ENCODE measurements at places on chromosomes 2 and 18.

- DNase-seq, result peak; percentile 70
Measured at GRCh38 chr2:238158509-238159070, at the start of gene ERFE. ERFE (plus strand) TSS chr2:238158970; CDS start chr2:238159008, 38 bp downstream.

DNA sequence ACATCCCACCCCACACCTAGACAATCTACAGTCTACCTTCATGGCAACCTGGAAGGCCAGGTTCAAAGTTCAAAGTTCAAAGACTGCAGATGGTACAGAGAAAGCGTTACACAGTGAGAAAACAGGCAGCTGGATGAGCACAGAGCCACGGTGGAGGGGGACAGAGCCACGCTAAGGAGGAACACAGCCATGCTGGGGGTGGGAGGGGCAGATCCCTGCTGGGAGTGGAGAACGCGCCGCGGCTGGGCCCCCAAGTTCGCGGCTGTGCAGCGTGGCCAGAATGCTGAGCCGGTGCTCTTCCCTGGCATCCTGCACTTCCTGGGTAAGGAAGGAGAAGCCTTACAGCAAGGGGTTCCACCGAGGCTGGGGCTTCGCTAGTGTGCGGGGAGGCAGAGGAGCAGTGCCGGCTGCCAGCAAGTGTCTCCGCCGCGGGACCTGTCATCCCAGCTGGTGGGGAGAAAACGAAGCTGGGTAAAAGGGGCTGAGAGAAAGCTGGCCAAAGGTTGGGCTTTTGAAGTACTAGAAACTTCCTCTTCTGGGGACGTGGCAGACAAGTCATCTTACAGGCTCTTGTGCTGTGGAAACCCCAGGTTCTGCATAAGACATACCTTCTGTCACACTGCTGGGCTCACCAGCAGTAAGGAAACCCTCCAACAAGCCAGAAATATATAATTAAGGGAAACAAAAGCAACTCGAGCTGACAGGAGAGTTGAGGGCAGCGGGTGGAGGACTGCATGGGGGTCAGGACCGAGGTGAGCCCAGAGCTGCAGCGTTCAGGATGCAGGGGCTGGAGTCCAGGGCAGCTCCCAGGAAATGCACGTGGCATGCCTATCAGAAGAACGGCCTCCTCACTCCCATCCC lies 115.5 kb downstream of the HDAC4 start:
- DNase-seq, result no peak

- peak; percentile 26 for DNase-seq
Measured at GRCh38 chr2:47373747-47374146, 29.2 kb upstream of the MSH2 start.

DNA sequence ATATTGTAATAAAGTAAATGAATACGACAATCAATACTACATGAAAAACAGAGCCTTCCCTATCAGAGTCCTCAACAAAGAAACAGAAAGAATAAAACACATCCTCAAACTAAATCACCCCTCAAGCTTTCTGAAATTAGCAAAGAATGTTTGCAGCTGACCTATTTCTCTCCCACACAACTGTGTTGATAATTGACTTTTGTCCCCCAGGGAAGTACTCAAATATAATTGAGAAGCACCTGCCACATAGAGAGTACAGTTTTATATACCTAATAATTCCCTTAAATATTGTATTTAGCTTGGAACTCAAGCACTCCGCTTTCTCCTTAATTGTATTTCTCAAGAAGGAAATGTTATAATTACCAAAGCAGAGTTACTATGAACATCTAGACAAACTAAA lies 12.6 kb downstream of the CACNB4 start:
- no peak for DNase-seq

DNA sequence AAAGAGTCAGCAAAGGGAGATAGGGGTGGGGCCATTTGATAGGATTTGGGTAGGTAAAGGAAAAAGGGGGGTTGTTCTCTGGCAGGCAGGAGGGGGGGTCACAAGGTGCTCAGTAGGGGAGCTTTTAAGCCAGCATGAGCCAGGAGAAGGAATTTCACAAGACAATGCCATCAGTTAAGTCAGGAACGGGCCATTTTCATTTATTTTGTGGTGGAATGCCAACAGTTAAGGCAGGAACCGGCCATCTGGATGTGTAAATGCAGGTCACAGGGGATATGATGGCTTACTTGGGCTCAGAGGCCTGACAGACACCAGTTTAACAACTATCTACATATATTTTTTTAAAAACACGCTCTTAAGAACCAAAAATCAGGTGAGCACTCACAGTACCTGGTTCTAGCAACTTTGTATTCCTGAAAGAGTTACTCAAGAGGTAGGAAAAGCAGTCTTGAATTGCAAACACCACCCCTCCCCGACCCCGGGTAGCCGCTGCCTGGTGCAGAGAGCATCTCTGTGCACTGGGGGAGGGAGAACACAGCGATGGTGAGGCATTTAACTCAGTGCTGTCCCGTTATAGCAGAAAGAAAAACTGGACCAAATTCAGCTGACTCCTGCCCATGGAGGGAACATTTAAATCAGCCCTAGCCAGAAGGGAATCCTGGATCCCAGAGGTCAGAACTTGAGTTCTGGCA lies 414.5 kb upstream of the KLHL29 start:
- DNase-seq, result no peak

DNA sequence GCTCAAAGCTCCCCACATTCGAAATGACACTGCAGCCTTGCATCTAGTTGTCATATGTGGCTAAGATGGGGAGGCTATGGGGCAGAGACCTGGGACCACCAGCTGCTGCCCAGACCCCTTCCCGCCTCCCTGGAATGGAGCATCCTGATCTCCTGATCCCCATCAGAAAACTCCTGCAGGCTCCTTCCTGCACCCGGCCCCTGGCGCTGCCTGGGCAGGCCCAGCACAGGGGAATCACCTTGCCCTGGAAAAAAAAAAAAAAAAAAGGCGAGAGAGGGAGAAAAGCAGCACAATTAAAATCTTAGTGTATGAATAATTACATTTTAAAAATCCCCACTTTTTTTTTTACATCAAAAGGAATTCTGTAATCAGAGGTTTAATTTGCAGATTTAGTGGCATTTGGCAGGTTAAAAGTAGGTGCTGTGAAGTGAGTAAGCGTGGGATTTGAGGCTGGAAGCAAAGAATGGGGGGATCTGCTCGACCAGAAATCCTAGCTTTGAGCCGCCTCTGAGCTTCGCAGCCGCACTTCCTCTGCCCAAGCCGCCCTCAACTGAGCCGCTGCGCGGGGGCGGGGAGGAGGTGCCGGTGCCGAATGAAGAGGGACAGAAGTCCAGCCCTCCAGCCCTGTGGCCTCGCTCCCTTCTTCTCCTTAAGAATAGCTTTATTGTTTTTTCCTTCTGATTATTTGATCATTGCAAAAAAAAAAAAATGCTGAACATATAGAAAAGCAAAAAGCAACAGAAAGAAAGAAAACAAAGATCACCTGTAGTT lies 30.0 kb downstream of the THNSL2 start:
- peak; percentile 12 for DNase-seq

- peak; percentile 53 for DNase-seq
Measured at GRCh38 chr18:31977270-31977872, 34.4 kb upstream of the TRAPPC8 start.

GRCh38 chr2:99374747-99375146 lies 37.6 kb downstream of the EIF5B start:
- no peak for DNase-seq

DNA sequence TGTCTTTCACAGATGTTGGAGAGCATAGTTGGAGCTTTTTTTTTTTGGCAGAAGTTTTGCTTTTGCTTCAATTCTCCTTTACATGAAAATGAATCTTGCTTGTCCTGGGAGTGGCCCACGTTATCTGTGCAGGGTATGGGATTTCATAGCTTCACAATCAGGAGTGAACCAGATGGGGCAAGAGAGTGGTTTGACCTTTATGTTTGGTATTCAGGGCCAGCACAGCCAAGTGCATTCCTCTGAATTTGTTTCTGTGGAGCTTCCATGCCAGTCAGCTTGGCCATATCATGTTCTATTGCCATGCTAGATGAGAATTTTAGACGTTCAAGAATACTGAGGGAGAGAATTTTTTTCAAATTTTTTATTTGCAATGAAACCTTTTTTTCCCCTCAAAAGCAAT lies 116.6 kb downstream of the PRPF40A start:
- DNase-seq, result peak; percentile 66

GRCh38 chr2:179265082-179265510 lies 464 bp upstream of the SESTD1 start:
- DNase-seq, result no peak

DNA sequence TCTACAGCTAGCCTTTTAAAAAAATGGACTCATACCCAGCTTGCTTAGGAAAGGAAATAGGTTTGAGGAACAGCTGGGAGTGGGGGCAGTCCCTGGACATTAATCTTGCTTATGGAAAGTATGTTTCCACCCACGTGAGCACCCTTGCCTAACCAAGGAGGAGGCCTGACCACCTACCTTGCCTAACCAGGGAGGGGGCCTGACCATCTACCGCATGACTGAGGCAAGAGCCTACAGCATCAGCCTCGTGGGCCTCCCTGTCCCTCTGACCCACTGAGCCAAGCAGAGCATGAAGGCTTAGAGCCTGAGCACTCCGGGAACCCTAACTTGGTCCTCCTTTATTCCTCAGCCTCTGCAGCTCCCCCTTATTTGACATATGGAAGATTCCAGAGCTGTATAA lies 20.2 kb downstream of the PRKAG3 start:
- peak; percentile 67 for DNase-seq

DNA sequence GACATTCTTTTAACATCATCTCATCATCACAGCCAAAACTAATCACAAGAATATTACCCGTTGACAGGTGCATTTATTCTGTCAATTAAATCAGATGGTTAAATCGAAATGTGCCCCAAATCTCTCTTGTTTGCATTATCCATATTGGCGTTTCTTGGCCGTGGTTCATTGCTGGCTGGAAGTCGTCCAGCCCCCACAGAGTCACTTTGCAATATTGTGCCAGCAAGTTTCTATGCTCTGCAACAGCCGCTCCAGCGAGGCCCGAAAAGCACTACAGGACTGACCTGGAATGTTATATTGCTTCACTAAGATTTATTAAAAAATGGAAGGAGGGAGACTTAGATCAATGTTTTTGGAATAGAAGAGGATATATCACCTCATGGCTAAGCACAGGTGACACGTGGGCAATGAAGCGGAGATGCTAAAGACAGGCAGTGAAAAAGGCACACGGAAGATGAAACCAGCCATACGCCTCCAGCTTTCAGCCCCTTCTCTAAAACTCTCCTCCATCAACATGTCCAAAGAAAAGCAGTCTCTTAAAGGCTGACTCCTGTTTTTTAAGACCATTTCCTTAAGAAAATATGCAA lies 176.8 kb upstream of the VRK2 start:
- no peak for DNase-seq

DNA sequence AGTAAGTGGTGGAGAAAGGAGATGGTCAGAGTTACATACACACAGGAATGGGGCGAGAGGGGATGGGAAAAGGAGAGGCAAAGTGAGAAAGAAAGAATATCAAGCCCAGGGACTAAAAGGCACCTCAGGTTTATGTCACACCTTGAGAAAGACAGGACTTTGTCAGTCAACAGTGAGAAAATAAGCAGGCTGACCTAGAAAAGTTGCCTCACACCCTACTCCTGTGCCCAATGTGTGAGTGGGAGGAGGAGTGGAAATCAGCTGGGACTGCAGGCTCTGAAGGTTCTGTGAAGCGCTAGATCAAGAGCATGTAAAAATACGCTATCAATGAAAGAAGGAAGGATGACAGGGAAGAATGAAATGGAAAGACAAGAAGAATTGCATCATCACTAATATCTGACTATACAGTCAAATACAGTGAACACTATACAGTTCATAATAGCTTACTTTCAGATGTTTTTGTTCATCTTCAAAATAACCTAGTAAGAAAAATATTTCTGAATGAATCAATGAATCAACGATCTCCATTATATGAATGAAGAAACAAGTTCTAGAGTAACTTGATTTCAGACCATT lies 10.7 kb downstream of the VPS54 start:
- DNase-seq, result no peak

DNA sequence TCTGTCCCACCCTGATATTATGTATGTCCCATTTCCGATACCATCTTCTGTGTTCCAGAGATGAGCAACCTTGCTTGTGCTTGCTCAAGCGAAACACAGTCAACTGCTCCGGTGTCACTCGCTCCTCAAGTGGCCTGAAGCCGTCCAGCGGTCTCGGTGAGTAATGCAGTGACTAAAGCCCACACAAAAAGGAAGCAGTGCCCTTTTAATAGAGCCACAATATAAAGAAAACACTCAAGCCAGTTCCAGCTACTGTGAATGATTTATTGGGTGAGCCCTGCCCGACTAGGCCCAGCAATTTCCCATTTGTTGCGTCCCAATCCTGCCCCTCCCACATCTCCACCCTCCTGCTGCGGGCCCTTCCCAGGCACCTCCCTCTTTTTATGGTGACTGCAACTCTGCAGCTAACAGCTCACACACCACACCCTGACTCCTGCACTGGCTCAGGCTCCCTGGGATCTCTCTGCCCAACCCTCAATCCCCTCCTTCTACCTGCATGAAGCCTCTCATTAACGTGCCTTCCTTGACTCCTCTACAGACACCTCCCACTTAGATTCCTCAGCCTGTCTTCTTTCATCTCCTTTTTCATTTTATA lies 44.2 kb upstream of the DSC1 start:
- no peak for DNase-seq

DNA sequence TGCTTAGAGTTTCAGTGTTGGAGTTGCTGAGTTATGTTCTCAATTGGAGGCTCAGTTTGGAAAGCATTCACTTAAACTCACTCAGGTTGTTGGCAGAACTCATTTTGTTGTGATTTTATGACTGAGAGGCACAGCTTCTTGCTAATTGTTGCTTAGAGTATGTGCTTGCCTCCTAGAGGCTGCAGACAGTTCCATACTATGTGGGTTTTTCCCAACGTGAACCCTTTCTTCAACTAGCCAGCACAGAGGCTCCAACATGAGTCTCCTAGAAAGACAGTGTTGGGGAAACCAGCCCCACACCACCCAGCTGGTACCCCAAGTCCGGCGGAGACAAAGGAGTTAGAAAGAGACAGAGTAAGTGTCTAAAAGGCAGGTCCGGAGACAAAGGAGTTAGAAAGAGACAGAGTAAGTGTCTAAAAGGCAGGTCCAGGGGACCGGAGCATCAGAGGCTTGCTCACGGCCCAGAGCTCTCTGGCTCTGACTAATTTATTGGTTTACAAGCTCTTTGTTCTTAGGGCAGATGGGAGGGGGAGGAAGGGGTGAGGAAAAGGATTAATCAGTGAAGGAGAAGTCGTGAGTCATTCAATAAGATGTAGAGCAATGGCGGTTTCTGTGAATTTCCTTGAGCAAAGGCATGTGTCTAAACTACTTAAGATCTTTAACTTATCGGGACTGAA lies 999.7 kb upstream of the LRRTM1 start:
- no peak for DNase-seq

- DNase-seq, result no peak
Measured at GRCh38 chr2:108363024-108363907, 14.5 kb upstream of the SULT1C4 start.

DNA sequence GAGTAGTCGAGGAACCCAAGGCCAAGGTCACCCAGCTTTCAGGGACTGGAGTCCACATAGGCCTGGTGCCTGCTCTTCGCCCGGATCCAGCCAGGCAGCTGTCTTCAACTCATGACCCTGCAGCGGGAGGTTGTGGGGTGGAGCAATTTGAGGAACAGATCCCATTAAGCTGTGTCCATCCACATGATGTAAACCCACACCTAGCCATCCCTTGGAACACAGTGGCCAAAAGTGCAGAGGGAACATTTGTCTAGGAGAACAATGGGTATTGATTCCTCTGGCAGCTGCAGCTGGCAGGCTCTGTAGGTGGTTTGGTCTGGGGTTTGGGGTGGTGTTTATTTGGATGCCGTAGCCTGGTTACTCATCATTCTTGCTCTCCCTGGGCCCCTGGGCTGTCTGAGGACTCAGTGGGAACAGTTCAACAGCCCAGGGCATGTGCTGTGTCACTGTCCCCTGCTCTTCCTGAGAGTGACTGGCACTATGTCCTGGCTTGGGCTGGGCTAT lies 99.4 kb downstream of the TFCP2L1 start:
- no peak for DNase-seq

- peak; percentile 7 for DNase-seq
Measured at GRCh38 chr2:46939626-46940359, 24.2 kb upstream of the MCFD2 start.
